Mesenteric fat pad (tissue), 1 donor: ENCODE measurements at places on chromosomes 5 and 9. TPM values are rescaled to one million over a fixed set of nuclear protein-coding genes. Genes with fewer than 3 reads are reported as not detected.

DNA sequence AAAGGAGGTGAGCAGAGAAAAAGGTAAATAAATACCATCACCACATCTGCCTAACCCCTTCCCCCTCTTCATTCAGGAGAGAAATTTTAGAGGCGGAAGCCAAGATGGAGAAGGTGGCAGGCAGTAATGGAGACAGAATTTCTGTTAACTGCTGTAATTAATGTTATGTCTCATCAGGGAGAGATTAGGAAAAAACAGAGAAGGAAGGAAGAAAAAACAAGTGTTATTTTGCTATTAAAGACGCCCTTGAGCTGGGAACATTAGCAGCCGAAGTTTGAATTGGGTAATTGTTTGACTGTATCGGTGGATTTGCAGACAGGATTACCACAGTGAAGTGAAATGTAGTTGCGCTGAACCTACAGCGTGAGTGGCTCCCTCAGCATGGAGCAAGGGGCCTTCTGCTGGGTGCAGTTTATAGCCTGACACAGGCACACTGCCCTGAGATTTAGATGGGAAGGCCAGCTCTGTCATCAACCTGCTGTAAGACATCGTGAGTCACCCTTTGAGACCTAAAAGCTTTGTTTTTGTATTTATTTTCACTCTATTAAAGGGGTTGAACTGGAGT is 136.3 kb downstream of the ASTN2 start:
- no peak for DNase-seq

DNA sequence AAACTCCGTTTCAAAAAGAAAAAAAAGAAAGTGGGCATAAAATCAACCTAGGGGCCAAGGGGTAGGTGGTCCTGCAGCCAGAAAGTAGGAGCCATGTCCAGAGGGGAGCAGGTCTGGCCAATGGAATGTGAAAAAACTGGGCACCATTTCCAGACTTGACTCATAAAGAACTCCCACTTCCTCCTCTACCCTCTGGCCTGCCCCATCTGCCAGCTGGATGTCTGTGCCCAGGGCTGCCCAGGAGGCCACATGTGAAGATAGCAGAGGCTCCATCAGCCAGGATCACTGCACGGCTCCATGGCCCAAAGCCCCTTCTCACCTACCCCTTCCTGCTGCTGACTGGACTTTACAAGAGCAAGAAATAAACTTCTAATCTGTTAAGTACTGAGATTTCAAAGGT is 42.1 kb upstream of the EEIG1 start:
- DNase-seq, result no peak

DNA sequence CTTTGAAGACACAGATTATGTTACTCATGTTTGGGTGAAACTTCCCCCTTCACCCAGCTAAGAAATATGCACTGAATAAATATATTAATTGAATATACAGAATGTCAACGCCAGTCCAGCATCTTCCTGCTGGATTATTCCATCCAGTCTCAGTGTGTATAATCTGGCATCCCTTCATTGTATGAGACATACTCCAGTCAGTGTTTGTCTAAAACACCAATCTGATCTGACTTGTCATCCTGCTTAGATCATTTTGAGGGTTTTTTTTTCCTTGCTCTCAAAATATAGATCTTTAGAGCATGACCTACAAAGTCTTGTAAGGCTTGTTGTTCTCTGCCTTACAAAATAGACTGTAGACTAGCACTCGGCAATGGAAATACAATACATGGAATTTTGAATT is 195.1 kb downstream of the SMARCA2 start:
- DNase-seq, result no peak

DNA sequence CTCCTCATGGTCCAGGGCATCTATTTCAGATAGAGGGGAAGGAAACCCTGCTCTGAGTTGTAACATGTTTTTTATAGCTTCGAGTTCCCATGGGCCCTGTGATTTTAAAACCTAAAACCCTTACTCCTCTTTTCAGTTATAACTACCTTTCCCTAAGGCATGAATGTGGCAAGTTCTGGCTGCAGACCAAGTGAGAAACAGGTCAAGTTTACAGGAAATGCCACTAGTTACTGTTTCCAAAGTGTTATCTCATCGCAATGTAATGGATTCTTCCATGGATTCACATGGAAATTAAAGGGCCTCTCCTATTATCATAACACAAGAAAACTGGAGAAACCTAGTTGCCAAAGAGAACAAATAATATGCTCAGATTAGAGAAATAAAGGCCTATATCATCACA is 574.5 kb upstream of the GRAMD2B start:
- no peak for DNase-seq

DNA sequence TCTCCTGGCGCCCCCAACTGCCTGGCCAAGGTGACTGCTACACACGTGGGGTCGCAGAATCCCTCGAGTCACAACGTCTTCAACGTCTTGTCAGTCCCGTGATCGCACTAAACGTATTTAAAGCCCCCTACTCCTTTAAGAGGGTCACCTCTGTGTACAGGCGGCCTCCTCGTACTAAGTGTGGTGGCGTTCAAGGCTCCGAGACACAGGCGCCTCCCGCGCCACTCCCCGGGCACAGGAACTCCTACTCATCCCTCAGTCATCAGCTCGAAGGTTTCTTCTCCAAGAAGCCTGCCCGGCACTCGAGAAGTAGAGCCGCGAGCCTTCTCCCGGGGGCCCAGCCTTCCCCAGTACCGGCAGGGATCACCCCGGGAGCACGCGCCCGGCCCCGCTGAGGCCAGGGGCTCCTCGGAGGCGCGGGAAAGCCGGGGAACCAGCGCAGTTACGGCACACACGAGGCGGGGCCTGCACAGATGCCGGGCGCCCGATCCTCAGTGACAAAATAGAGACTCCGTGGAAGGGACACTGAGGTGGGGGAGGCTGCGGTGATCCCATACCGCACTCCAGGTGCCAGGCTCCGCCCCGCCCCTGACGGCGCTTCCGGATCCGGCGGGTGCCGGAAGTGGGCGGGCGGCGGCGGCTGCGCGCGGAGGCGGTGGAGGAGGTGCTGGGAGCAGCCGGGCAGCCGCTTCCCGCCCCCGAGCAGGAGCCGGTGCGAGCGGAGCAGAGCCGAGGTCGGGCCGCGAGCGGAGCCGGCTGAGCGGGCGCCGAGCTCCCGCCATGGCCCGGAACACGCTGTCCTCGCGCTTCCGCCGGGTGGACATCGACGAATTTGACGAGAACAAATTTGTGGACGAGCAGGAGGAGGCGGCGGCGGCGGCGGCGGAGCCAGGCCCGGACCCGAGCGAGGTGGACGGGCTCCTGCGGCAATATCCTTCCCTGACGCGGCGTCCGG is 6.9 kb downstream of the ARPC5L start:
- DNase-seq, result peak; percentile 97

- DNase-seq, result no peak
Observed at GRCh38 chr9:115636596-115636995, 517.0 kb upstream of the PAPPA start.

- DNase-seq, result no peak
Observed at GRCh38 chr9:127187231-127187956, 65.0 kb upstream of the ANGPTL2 start.

Gene EPB41L4B
- 48.6 TPM for total RNA-seq

- DNase-seq, result no peak
Observed at GRCh38 chr9:137448602-137448962, 7.4 kb upstream of the ENTPD8 start.

- no peak for DNase-seq
Observed at GRCh38 chr9:115401756-115402327, 283.9 kb upstream of the TNC start.

Gene TRIO
- total RNA-seq, result 145 TPM

DNA sequence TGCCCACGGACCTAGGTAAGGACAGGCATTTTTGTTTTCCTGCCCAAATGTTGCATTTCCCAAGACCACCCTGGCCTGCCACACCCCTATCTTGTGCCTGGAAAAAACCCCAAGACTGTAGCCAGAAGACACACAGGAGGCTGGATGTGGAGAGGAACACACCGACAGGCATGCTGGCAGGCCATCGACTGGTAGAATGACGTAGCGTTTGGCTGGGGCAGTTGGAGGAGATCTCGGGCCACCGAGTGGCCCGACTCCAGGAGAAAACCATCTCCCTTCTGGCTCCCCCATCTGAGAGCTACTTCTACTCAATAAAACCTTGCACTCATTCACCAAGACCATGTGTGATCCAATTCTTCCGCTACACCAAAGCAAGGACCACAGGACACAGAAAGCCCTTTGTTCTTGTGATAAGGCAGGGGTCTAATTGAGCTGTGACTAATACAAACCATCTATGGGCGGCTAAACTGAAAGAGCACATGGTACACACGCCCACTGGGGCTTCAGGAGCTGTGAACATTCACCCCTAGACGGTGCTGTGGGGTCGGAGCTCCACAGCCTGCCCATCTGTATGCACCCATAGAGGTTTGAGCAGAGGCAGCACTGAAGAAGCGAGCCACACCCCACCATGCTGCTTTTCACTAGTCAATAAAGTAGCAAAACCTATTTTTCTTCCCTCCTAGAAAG is 38.9 kb upstream of the N4BP3 start:
- no peak for DNase-seq

DNA sequence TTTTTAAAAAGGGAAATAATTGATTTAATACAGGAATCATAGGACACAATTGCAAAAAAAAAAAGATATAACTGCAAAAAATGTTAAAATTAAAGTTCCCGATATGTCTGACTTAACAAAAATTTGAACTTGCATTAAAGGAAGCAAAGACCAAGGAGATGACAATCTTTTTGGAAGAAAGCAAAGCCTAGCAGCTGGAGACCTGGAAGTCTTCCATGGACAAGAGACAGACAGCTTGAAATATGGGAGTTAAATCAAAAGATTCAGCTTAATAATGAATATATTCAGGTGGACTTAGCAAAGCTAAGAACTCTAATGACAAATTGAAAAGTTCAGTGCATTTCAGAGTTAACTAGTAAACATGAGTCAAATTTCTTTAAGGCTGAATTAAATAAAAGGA is 568.7 kb upstream of the RGMB start:
- no peak for DNase-seq

- no peak for DNase-seq
Observed at GRCh38 chr9:133890583-133890982, 101.5 kb downstream of the VAV2 start.

GRCh38 chr9:72894342-72894741 is 58.5 kb downstream of the ALDH1A1 start:
- no peak for DNase-seq

Gene GPRIN1
- 1.3 TPM for total RNA-seq

Gene ARHGEF28
- total RNA-seq, result 9.4 TPM

- DNase-seq, result no peak
Observed at GRCh38 chr5:179217956-179218942, 127.0 kb downstream of the ADAMTS2 start.

Gene CYFIP2
- 7.3 TPM for total RNA-seq

DNA sequence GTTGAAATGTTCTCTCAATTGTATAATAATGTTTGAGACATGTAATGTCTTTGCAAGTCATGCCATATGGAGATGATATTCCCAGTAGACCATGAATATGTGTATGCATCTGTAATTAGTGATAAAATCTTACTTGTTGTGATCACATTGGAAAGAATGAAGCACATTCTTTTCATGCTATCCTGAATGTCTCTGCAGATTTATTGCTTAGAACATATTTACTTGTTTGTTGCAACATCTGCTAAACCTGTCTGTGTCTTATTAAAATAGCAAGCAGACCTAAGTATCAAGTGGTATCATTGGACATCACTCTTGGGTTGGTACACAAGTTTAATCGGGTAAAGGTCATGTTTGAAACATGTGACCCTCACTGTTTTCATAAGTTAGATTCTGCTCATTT is 265.5 kb upstream of the CD180 start:
- DNase-seq, result no peak

GRCh38 chr9:130980526-130980925 is 28.4 kb upstream of the LAMC3 start:
- no peak for DNase-seq

Gene CCDC112
- 4.3 TPM for total RNA-seq

GRCh38 chr5:95861864-95862561 is 39.5 kb upstream of the GLRX start:
- no peak for DNase-seq

DNA sequence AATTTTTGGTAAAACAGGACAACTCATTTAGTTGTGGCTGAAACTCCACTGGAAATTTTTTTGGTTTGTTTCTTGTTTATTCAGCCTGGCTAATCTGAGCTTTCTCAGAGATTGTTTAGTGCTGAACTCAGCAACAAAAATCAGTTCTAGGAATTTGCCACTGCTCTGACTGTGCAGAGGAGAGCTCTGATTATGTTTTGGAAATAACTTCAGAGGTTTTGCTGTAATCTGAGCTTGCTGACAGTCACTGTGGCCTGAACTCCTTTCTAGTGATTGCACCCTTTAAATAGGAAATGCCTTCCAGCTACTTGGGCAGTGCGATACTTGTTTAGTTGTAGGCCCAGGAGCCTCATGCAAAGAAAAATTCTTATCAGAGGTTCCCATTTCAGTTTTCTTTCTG is 60.2 kb downstream of the OSTF1 start:
- no peak for DNase-seq

DNA sequence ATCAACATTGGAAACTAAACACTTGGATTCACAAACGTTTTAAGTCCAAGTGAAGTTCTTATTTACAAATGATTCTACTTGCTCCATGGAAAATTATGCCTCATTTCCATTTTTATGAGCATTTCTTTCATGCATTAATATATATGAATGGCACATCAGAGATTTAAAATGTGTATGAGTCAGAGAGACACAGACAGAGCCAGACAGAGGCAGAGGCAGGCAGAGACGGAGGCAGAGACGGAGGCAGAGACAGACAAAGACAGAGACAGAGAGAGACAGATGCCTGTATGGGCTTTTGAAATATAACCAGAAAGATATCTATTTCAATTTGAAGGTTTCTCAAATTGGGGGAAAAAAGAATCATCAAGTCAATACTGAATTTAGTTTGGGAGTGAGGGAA is 649.0 kb downstream of the PTPRD start:
- no peak for DNase-seq

DNA sequence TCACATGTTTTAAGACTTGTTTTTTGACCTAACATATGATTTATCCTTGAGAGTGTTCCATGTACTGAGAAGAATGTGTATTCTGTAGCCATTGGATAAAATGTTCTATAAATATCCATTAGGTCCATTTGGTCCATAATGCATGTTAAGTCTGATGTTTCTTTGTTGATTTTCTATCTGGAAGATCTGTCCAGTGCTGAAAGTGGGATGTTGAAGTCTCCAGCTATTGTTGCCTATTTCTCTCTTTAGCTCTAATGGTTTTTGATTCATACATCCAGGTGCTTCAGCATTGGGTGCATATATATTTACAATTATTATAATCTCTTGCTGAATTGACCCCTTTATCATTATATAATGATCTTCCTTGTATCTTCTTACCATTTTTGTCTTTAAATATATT is 451.1 kb downstream of the BRINP1 start:
- DNase-seq, result no peak

GRCh38 chr9:117034866-117035265 is 347.8 kb downstream of the TRIM32 start:
- DNase-seq, result no peak

Gene SLC34A1
- total RNA-seq, result not detected

Gene CATSPER3
- 0.61 TPM for total RNA-seq

Gene TLX3
- total RNA-seq, result not detected

DNA sequence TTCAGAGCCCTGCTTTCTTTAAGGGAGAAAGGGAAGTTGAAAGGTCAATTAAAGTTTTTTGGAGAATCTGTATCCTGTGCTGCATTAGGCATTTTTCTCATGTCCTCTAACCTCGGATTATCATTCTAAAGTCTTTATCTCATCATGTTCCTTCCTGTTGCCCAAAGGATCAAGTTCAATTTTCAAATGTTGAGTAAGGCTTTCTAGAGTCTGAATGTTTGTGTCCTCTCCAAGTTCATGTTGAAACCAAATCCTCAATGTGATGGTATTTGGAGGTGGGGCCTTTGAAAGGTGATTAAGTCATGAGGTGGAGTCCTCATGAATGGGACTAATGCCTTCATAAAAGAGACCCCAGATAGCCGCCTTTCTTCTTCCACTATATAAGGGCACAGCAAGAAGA is 20.2 kb upstream of the TNC start:
- DNase-seq, result no peak

- DNase-seq, result no peak
Observed at GRCh38 chr9:73269430-73270101, 117.9 kb downstream of the ANXA1 start.
